CD14-positive monocyte (primary cell): ENCODE measurements at places on chromosomes 7 and 10. TPM values are rescaled to one million over a fixed set of nuclear protein-coding genes. Genes with fewer than 3 reads are reported as not detected.
A peak's percentile ranks its signal among the peaks of the same experiment; 100 is the strongest.

- H3K27me3 ChIP-seq = no peaks in the 10 kb centered on the region
- no peaks in the 10 kb centered on the region for H3K36me3 ChIP-seq
- H3K4me1 ChIP-seq = no peaks in the 10 kb centered on the region
- no peak within 1 kb of the TSS for H3K27ac ChIP-seq
- H3K4me3 ChIP-seq = no peak within 1 kb of the TSS
Measured at GRCh38 chr7:135748770-135749169, at the start of gene FAM180A. Gene FAM180A, minus strand, starts transcription at chr7:135748813. Its CDS starts 233 bp downstream, at chr7:135748580.

CALD1 gene
- polyA plus RNA-seq = not detected

- DNase-seq = no peak
- no peaks in the 10 kb centered on the region for H3K27me3 ChIP-seq
- no peak overlapping the region for H3K27ac ChIP-seq
Measured at GRCh38 chr10:17648243-17649035, 4.5 kb downstream of the STAM start.

GRCh38 chr7:18202315-18203045 is 174.8 kb upstream of the PRPS1L1 start:
- no peak overlapping the region for H3K27ac ChIP-seq
- no peaks in the 10 kb centered on the region for H3K27me3 ChIP-seq
- DNase-seq = no peak
- H3K36me3 ChIP-seq = no peaks in the 10 kb centered on the region

DNA sequence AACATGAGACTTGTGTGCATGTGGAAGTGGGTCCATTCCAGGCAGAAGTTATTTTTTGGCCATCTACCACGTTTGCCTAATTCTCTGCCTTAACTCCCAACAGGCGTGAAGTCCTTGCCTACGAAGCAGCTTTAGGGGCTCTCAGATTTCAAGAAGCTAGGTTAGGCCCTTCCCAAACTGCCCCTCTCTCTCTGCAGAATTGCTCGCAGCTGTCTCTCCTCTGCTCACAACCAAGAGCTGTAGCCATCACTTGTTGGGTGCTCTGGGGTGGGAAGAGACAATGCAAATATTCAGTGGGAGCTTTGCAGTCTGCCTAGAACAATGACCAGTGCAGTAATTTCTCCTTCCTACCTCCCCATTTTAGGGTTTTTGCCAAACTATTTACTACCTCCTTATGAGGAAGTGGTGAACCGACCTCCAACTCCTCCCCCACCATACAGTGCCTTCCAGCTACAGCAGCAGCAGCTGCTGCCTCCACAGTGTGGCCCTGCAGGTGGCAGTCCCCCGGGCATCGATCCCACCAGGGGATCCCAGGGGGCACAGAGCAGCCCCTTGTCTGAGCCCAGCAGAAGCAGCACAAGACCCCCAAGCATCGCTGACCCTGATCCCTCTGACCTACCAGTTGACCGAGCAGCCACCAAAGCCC is 24.9 kb downstream of the CYP17A1 start:
- H3K36me3 ChIP-seq = peaks cover 56% of the 10 kb centered on the region
- peak overlapping the region; percentile 26 for H3K27ac ChIP-seq
- peak; percentile 60 for DNase-seq
- H3K4me1 ChIP-seq = peaks cover 80% of the 10 kb centered on the region

DNA sequence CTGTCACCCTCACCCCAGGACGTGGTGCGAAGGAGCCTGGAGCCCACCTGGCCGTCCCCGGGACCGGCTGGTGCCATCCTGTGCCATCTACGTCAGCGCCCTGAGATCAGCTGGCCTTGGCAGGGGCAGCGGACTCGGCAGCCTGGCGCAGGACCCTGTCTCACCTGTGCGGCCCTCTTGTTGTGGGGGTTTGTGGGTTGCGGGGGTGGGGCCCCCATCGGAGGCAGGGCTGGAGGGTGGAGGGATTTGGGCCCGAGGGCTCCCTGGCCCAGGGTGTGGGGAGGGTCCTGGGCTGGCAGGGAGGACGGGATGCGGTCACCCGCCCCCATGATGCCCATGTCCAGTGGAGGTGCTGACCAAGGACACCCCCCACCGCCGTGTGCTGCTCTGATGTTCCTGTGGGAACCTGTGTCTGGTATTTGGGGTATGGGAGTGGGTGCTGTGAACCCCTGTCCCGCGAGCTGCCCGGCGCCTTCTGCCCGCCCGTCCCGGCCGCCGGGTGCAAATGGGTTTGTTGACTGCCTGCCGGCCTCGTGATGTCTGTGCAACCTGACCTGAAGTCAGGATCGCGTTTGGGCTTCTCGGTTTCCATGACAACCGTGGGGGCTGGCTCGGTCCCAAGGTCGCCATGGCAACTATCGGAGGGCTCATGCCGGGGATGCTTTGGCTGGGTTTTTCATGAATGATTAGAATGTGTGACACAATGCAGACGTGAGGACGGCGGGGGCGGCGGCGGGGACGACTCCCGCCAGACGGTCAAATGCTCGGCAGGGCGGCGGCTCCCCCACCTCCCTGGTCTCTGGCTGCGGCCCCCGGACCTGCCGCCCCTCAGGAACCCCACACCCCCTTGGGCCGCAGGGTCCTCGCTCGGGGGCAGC is 7.3 kb downstream of the MAFK start:
- no peak for DNase-seq
- no peaks in the 10 kb centered on the region for H3K27me3 ChIP-seq
- peaks cover 61% of the 10 kb centered on the region for H3K36me3 ChIP-seq
- H3K4me1 ChIP-seq = peaks cover 14% of the 10 kb centered on the region
- H3K4me3 ChIP-seq = no peak overlapping the region

ZNF736 gene
- 1.3 TPM for polyA plus RNA-seq

ADCY1 gene
- 0.01 TPM for polyA plus RNA-seq

- H3K36me3 ChIP-seq = no peaks in the 10 kb centered on the region
- H3K27me3 ChIP-seq = peaks cover 14% of the 10 kb centered on the region
- H3K4me1 ChIP-seq = peaks cover 12% of the 10 kb centered on the region
Measured at GRCh38 chr10:130243015-130243414, 106.8 kb downstream of the GLRX3 start.

DNA sequence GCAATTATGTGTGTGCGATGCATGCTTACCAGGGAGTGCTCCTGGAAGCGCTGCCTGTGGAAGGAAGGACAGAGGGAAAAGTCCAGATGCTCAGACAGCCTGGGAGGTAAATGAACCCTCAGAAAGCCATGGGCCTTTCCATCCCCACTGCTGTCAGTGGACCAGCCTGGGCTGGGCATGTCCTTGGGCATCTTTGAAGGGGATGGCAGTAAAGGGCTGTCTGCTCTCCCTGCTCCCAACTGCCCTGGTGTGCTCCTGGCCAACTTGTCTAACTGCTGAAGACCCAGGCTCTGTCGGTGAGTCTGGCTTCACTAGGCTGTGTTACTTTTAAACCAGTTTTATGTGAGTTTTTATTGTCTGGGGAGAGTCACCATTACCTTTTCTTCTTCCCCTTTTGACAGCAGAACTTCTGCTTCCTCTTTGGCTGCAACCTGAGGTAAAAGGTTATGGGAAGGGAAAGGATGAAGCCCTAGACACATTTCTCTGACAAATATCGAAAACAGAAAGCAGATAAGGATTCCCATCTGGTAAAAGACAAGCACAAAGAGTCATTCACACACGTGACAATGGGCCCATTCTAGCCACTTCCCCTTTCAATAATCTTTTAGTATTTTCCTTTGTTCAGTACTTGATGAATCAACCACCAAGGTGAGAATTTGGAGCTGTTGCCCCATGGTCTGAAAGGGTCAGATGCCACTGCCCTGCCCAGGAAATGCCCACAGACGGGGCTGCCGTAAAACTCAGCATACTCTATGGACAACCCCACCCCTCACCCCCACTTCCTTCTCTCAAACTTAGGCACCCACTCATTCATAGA is 27.6 kb upstream of the PIK3AP1 start:
- DNase-seq = peak; percentile 77
- peak overlapping the region; percentile 85 for H3K27ac ChIP-seq
- peaks cover 34% of the 10 kb centered on the region for H3K4me1 ChIP-seq
- no peaks in the 10 kb centered on the region for H3K27me3 ChIP-seq

DNA sequence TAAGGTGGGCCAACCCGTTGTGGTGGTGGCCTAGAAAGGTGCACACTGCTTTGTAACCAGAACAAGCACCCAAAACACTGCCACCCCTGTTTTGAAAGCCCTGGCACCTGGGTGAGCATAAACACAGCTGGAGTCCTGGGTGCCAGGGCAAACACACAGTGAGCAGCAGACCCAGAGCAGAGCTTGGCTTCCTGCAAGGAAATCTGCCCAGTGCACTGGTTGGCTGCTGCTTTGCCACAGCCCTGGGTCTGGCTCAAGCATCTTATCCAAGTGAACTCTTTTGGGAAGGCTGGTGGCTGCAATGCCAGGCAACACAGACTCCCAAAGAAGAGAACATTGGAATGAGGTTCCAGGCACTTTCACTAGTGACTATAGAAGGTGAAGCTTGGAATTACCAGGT is 145.5 kb upstream of the PDE1C start:
- no peak for DNase-seq
- H3K4me1 ChIP-seq = no peaks in the 10 kb centered on the region
- no peak overlapping the region for H3K27ac ChIP-seq

DNA sequence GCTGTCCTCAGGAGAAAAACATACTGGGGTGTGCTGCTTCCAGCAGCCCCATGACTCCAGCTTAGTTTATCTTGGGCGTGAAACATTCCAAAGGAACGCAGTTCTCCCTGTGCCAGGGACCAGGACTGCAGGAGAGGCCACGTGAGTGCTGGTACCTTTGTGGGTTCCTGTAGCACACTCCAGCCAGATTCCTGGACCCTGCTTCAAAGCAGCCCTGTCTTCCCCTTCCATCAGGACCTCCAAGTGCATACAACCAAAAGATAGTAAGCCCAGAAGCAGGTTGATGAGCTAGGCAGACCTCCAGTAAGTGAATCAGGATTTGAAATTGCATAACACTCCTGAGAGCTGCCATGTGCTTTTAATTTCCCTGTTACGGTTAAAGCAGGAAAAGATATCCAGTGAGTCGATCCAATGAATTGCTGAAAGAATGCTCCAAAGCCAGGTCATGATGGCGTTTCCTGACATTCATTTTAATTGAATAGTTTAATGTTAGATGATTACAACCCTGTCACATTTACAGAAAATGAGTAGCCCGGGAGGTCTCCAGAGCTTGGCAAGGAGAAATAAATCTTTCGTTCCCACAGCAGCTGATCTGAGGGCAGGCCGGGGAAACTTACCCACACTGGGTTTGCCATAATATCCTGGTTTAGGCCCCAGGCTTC is 38.9 kb upstream of the CPXM2 start:
- no peaks in the 10 kb centered on the region for H3K4me1 ChIP-seq
- DNase-seq = no peak
- no peak overlapping the region for H3K4me3 ChIP-seq
- H3K36me3 ChIP-seq = no peaks in the 10 kb centered on the region

- DNase-seq = no peak
- H3K4me1 ChIP-seq = no peaks in the 10 kb centered on the region
- H3K27me3 ChIP-seq = no peaks in the 10 kb centered on the region
- H3K27ac ChIP-seq = no peak overlapping the region
- H3K4me3 ChIP-seq = no peak overlapping the region
- H3K36me3 ChIP-seq = no peaks in the 10 kb centered on the region
Measured at GRCh38 chr10:132840698-132841614, 55.0 kb upstream of the NKX6-2 start.

DNA sequence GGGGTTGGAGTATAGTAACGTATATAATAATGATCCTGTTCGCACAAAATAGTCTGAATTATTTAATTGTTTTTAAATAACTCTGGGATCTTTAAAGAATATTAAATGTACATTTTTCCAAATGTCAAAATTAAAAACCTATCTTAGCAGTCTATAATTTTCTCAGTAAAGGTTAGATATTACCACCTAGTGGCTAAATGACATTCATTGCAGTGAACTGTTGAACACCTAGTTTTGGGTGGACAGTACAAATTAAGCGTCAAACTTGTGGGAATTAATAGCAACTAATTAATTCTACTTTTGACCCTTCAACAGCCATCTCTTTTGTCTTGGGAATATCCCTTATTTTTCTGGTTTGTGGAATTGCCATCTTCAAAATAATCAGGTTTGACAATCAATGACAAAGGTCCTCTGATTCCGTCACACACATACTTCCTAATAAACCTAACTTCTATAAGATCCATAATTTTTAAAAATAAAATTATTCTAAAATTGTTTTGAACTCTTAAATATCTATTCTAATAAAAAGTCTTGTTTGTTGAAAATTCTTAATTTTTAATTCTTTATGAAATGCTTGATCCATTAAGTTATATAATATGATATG is 165.7 kb downstream of the SEMA3D start:
- DNase-seq = no peak
- H3K4me3 ChIP-seq = no peak overlapping the region
- no peaks in the 10 kb centered on the region for H3K27me3 ChIP-seq
- H3K36me3 ChIP-seq = no peaks in the 10 kb centered on the region
- no peak overlapping the region for H3K27ac ChIP-seq
- no peaks in the 10 kb centered on the region for H3K4me1 ChIP-seq

- peak overlapping the region; percentile 26 for H3K27ac ChIP-seq
- H3K27me3 ChIP-seq = no peaks in the 10 kb centered on the region
- H3K4me1 ChIP-seq = peaks cover 52% of the 10 kb centered on the region
- H3K4me3 ChIP-seq = no peak overlapping the region
Measured at GRCh38 chr7:150363370-150363769, 5.3 kb upstream of the REPIN1 start.

GRCh38 chr7:15862781-15863165 is 176.3 kb upstream of the MEOX2 start:
- H3K4me1 ChIP-seq = no peaks in the 10 kb centered on the region
- H3K27ac ChIP-seq = no peak overlapping the region
- H3K36me3 ChIP-seq = no peaks in the 10 kb centered on the region
- no peak overlapping the region for H3K4me3 ChIP-seq

DNA sequence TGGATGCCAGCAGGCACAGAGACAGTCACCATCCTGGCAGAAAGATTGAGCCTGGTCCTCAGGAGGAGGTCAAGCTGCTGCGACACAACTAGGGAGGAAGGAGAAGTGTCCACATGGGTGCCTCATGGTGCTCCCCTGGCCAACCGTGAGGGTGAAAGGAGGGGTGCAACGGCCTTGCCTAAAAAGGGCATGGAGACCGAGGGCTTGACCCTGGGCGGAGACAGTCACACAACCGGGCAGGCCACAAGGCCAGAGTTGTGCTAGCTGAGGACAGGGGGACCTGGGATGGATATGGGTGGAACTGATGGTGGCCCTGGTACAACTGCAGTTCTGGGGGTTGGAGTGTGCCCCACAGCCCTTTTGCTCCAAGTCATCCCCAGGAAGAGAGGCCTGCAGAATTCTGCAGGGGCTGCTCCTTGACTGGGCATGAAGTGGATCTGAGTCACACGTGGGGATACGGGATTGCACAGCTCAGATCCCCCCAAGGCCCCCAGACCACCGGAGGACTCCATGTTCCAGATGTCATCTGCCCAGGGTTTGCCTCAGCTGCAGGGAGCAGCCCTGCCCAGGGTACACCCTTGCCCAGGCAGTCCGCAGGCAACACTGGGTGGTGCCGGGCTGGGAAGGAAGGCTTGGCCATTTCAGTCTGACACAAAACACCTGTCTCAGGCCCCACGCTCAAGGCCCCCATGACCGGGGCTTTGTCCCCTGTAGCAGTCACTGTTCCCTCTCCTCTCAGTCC is 602.3 kb upstream of the MGMT start:
- DNase-seq = no peak
- no peaks in the 10 kb centered on the region for H3K36me3 ChIP-seq
- no peaks in the 10 kb centered on the region for H3K4me1 ChIP-seq
- H3K4me3 ChIP-seq = no peak overlapping the region
